ENCODE measurements at places on chromosomes 7 and 10.

DNA sequence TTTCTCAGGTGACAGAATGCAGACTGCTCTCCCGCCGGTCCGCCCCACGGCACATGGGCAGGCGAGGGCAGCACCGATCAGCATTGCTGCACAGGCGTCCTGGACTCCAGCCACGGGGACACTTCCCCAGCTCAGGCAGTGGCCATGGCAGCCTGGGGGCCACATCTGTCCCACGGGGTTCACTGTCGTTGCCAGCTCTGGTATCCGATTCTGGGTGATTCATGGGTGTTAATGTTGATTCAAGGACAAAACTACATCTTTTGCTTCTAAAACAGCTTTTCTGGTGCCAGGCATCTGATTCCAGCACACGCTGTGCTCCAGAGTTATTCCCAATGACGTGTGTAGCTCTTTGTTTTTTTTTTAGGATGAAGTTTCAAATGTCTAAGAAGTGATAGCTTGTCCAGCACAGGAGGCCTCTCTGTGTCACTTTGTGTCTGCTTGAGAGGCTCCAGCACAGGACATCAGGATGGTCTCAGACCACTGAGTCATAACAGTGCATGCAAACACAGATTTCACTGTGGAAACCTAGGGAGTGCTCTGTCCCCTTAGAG, 218.0 kb downstream of the WDR37 start:
- no peak for DNase-seq

DNA sequence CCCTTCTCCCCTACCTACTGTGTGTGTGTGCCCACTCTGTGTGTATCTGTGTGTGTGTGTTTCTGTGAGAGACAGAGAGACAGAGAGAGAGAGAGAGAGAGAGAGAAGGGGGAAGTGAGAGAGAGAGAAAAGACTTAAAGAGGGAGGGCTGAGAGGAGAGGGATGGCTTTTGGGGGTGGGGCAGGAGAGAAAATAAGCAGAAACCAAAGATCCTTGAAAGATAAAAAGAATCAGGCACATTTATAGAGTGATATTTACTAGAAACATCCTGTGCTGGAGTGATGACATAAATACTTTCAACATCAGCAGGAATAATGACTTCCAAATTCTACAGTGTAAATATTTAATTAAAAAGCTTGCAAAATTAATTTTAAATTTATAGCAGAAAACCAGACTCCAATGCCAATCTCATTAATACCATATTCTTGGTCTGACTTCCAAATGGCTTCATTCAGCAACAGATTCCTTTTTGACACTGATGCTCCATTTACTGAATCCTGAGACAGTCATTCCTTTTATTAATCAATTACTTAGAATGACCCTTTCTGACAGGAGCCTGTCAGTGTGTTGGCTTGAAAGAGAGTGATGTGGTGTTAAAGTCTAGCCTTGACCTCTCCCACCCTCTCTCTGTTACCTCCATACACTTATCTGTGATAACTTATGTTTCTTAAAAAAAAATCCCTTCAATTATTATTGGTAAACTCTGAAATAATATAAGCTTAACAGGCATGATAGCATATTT, 41.7 kb upstream of the WNT2 start:
- no peak for DNase-seq

DNA sequence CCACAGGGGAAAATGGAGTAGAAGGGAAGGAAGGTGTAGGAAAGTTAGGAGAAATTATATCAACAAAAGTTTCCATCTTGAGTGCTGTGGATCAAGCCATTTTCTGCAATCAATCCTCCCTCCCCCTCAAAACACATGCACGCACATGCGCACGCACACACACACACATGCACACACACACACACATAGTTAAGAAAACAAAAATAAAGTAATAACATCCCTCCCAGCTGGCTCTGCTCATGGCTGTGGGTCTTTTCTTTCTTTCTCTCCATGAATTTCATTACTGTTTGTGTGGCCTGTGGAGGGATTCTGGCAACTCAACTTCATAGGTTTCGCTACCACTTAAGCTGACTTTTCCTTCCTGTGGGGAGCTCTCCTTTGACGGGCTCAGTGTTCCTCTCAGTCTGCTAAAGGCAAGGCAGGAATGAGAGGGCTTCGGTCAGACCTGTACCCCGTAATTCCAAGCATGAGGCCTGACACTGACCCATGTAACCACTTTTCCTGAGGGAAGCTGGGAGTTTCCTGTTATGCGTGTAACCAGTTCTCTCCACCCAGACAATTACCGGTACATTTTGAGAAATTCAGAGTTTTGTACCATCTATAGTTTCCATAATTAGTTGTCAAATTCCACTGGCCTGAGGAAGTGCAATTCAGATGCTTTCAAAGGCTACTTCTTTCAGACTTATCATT, 79.8 kb downstream of the ZNF92 start:
- DNase-seq = no peak

DNA sequence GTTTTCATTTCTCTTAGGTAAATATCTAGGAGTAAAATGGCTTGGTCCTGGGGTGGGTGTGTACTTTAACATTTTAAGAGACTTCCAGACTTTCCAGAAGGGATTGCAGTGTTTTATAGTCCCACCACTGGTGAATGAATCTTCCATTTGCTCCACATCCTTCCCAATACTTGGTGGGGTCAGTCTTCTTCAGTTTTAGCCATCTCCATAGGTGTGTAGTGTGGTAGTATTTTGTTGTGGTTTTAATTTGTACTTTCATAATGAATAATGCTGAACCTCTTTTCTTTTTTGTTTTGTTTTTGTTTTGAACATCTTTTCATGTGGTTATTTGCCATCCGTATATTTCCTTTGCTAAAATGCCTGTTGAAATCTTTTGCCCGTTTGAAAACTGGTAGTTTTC, 86.4 kb downstream of the ANKRD61 start:
- no peak for DNase-seq

DNA sequence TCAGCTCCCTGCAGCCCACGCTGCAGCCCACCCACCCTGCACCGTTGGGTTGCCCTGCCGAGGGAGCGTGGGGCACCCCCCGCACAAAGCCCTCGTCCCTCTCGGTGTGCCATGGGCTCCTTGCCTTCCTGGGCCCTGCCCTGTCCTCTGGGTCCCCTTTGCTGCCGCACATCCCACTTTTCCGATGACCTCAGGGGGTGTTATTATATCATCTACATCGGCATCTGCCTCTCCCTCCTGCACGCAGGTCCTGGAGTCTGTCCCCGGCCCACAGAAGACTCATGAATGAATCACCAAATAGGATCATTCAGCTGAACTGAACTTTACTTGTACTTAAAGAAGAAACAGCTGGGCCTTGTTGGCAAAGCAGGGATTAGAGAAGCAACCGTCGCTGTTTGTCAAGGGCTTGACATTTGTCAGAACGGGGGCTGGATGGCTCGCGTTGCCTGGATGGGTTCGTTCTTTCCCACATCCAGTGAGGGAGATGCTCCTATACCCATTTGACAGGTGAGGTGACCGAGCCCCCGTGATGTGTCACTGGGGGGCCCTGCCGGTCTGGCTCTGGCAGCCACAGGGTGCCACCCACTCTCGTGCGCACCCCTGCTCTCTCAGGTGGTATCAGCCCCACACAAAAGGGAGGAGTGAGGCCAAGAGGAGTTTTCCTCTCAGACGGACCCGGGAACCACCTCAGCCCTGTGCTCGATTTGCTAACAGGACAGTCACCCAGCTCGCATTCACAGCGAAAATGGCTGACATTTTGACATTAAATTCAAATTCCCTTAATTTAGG, 58.6 kb upstream of the EBF3 start:
- no peak for DNase-seq

GRCh38 chr7:95527033-95527775, 41.5 kb downstream of the ASB4 start:
- peak; percentile 64 for DNase-seq

- DNase-seq = no peak
Measured at GRCh38 chr7:130486954-130487436, 4.9 kb upstream of the MEST start.

GRCh38 chr10:51233337-51234100, 159.2 kb downstream of the PRKG1 start:
- DNase-seq = no peak

- DNase-seq = no peak
Measured at GRCh38 chr7:134400859-134401258, 58.0 kb downstream of the AKR1B1 start.

DNA sequence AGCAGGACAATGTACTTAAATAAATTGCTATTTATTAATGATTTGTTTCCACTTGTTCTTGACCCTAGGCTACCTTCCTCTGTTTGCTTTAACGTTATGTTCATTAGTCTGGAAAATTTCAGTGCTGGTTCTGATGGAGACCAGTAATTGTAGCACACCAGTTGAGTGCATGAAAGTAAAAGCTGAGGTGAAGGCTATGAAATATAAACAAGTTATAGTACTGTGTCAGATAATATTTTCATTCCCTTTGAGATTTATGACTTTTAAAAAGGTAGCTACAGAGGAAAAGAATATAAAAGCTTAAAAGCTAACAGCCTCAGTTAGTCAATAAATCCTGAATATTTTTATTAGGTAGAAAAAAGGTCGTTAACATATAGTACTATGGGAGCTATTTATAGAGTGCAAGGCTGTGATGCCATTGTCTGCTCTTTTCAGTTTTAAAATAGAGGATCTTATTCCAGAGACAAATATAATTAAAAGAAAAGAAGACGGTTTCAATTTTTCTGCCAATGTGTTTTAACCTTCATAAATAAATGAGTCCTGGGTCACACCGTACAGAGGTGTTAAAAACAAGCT, 351.8 kb upstream of the ETV1 start:
- no peak for DNase-seq

- no peak for DNase-seq
Measured at GRCh38 chr7:140596519-140597427, 43.8 kb downstream of the DENND2A start.

DNA sequence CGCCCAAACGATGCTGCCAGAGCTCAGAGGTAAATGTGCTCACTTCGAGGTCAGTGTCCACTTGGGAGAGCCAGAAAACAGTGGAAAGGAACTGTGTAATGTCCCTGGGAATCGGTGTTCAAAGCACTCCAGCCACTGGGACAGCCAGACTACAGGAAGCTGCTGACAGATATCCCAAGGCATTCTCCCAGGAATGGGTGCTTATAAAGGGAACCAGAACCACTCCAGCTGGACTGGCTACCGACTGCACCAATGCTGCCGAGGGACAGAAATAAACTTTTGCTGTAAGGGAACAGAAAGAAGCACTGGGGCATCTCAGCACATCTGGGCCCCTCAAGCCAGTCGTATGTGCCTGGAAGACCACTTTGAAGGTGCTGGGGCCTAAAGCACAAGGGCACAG, 76.7 kb downstream of the ATXN7L1 start:
- DNase-seq = no peak

DNA sequence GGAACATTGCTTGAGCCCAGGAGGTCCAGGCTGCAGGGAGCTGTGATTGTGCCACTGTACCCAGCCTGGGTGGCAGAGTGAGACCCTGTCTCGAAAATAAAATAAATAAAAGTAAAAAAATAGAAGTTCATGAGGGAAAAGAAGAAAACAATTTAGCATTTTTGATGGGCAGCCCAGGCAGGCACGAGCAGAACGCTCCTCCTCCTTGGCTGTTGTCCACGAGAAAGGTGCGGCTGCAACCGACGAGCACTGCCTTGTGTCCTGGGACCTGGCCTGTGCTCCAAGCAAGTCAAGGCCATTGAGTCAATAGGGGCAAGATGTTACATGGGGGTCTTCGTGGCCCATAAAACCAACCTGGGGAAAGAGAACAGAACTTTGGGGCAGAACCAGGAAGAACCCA, 25.6 kb downstream of the EBF3 start:
- DNase-seq = no peak

Data from GM10248 (cell line).